ENCODE measurements at places on chromosomes 1 and 21.

- no peak for DNase-seq
These were observed 32.7 kb downstream of the CHML start for GRCh38 chr1:241607497-241607896.

DNA sequence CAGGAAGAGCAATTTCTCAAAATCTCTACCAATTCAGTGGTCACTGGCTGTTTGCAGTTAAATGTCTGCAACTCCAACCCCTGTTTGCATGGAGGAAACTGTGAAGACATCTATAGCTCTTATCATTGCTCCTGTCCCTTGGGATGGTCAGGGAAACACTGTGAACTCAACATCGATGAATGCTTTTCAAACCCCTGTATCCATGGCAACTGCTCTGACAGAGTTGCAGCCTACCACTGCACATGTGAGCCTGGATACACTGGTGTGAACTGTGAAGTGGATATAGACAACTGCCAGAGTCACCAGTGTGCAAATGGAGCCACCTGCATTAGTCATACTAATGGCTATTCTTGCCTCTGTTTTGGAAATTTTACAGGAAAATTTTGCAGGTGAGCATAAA lies 167.2 kb downstream of the CRB1 start:
- DNase-seq, result no peak

GRCh38 chr1:150836129-150836773 lies 28.2 kb upstream of the CTSK start:
- DNase-seq, result peak; percentile 46

DNA sequence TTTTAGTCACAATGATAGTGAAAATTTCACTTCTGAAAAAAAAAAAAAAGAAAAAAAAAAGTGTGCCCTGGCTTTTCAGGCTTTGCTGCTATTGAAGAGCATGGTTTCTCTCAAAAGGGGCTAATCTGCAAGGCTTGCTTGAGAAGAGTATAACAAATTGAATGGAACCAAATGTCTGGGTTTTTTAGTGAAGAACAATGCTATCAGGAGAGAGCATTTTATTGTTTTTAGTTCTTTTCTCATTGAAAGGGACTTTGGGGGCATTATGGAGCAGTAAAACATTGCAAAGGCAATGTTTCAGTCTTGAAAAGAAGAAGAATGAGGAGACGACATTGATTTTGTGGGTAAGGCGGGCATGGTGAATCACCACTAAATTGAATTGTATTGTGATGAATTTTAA lies 28.2 kb downstream of the VCAM1 start:
- DNase-seq, result no peak

DNA sequence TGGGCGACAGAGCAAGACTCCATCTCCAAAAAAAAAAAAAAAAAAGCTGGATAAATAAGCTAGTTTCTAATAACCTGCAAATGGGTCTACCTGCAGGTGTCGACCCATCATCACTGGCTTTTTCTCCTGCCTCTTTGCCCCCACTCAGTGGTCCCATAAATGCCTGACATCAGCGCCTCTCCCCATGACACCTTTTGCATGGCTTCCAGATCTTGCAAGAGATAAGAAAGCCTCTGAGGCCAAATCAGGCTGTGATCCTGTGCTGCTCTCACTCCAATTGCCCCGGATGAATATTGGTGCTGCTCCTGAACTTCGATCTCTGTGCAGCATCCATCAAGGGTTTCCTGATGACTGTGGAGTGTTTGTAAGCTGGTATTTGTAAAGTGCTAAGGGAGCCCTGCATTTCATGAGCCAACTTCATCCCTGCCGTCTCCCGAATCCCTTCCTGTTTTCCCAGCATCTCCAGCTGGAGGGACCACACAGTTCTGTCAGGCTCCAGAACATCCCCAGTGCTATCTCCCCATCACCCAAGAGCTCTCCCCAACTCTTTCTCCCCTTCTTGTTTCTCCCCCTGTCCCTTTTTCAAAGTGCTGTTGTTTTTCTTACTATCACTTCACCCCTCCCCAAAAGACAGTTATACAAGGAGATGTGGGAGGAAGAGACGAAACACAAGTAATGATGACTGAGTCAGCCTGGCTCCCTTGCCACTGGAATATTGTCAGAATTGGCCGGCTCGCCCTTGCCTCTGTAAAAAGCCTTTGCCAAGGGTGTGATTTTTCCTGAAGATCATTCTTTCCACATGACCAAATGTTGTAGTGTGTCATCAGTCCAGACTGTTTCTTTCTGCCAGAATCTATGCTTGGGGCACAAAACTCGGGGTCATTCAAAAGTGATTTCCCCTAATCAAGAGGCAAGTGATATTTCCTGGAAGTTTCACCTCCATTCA lies 2.8 kb upstream of the EFHD2 start:
- DNase-seq, result peak; percentile 89

DNA sequence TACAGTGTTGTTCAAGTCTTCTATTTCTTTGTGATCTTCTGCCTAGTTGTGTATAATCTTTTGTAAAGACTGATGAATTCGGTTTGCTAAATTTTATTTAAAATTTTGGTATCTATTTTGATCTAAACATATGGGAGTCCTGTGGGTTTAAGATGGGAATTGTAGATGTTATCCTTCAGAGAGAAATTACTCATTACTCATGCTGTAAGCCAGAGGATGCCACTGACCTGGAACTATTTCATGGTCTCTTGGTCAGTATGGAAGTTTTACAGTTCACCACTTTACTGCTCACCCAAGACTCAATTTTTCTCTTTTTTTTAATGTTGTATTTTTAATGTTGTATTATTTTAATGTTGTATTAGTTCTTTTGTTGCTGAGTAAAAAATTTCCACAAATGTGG lies 138.6 kb upstream of the B3GALT2 start:
- no peak for DNase-seq

- no peak for DNase-seq
These were observed 25.5 kb upstream of the ZC3H12A start for GRCh38 chr1:37448691-37449417.

- no peak for DNase-seq
These were observed 276.7 kb downstream of the PTPRC start for GRCh38 chr1:198915327-198916231.

- DNase-seq, result no peak
These were observed 1.8 kb upstream of the IL10 start for GRCh38 chr1:206774093-206774492.

DNA sequence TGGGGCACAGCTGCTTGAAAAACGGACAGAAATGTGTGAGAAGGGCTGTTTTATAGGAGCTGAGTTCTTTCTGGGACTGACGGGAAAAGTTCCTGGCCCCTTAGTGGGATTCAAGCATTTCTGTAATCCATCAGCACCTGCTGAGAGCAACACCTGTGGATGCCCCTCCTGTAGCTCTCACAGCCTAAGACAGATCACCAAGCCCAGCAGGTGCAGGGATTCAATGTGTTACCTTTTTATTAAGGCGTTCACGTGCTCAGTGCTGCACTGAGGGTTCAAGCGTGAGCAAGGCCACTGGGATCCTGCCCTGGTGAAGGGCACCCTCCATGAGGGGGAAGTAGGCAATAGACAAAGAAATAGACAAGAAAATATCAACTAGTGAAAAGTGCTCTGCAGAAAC lies 14.9 kb downstream of the OLFML2B start:
- DNase-seq, result no peak

DNA sequence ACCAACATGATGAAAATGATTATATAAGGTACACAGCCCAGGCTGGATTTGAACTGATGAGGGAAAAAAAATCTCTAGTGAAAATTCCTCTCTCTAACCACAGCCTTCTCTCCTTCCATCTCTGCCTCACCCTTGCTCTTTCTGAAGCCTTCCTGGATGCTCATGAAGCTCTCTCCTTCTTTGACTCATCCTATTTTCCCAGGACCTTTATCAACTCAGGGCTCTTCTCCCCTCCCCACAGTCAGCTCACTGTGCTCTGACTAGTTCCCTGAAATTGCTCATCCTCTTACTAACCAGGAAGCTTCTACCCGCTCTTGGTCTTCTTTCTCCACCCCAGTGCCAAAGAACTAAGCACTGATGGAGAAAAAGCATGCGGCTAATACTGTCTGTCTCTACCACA lies 46.4 kb upstream of the ERG start:
- DNase-seq, result no peak

DNA sequence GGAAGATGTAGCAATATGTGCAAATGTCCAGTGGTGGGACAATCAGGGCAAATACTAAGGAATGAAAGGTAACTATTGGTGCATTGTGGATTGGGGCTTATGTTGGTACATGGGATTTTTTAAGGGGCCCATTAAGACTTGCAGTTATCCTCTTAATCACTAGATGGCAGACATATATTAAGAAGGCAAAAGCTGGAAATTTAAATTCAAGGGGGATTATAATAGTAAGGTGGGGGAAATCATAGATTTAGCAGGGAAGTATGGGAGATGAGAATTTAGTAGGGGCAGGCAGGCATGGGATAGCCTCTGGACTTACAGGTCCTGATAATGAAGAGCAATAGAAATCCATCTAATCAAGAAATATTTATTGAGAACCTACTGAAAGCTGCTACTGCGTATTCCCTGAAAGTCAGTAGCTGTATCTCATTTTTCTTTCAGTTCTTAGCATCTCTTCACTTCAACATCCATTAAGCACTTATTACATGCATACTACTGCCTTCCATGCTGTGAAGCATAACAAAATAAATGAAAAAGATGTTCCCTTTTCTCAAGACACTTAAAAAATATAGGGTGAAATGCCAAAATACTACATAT lies 251.8 kb downstream of the CRB1 start:
- DNase-seq, result peak; percentile 37

- no peak for DNase-seq
These were observed 2.2 kb upstream of the FOXD3 start for GRCh38 chr1:63320022-63320721.

DNA sequence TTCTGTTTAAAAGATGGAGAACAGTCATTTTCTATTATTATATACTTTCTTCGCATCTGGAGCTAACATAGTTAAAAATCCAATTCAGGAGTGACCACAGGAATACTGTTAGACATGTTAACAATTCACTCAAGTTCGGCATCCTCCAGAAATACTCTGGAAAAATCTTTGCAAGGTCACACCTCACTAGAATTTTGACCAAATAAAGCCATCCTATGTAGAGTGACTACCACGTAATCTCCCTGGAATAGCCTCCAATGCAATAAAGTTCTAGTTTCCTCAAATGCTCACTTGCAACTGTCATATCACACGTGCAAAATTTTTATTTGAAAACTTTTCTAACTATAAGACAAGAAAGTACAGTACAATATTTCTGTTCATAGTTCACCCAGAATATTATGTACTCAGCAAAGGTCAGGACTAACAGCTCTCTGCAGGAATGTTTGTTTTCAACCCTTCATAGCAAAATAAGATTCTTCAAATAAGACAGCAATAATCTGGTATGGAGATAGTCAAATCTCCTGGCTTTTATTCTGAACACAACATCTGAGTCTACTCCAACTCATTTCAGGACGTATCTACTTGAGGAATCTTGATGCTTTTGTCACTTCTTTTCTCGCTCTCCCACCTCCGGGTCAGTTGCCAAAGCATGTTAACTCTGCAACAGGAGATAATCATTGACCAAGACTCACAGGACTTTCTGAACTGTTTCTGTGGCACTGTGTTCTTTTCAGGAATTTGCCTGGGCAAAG lies 82.6 kb downstream of the GDAP2 start:
- no peak for DNase-seq

DNA sequence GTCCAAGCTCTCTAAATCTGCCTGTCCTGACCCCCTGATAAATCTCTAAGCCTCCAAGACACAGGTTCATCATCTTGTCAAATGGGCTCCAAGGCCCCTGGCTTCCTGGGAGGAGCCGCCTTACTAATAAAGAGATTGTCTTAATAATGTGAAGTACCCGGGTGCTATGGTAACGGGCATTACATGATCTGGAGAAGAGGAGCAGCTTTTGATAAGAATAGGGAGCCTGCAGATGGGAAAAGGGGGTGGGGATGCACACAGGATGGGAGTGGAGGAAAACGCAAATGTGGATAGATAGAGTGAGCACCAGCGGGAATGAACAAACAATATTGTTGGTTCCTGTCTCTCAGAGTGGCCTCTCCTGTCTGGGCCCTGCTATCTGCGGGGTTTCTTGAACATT lies 11.9 kb upstream of the RXRG start:
- no peak for DNase-seq

- DNase-seq, result peak; percentile 99
These were observed 10.7 kb downstream of the ENTREP3 start for GRCh38 chr1:155244368-155245162.

- peak; percentile 5 for DNase-seq
These were observed 259 bp downstream of the KCNT2 start for GRCh38 chr1:196607981-196608380.

DNA sequence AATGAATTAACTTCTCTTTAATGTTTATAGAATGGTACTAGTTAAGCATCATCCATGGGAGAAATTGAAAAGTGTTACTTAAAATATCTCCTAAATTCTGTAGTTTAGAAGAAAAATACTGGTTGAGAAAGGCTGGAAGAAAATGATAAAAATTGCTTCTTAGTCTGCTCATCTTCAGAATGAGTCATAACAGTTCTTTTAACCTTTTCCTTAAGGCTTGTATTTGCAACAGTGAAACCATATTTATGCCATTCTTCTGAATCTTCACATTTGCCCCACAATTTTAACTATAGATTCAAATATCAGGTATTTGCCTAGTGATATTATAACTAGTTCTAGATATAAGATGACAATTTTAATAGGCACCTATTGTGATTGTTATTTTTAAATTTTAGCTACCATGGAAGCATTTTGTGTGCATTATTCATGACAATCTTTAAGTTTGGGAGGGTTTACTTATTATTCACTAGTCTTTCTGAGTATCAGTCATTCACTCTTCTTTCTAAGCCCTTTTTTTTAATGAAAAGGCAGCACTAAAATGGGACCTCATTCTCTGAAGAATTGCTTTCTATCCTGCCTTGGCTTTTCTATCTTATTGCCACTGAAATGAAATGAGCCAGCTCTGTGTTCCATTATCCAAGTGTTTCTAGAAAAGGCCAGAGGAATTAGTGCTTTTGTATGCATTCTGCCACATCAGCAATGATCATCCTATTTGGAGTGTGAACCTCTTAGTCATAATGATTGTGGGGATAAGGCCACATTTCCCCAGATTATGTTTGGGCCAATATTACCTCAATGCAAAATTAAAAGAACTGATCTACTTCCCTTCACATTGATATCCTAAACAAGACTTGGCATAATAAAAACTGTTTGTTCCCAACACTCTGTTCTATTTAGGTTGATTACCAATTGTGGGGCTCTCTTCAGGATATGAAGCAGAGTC lies 58.4 kb downstream of the SAMSN1 start:
- DNase-seq, result no peak

All from fibroblast of the aortic adventitia (primary cell).